AG09309 (cell line): ENCODE measurements at places on chromosomes 3 and 15.

- DNase-seq: no peak
Observed at GRCh38 chr3:160790726-160791125, 34.7 kb downstream of the PPM1L start.

DNA sequence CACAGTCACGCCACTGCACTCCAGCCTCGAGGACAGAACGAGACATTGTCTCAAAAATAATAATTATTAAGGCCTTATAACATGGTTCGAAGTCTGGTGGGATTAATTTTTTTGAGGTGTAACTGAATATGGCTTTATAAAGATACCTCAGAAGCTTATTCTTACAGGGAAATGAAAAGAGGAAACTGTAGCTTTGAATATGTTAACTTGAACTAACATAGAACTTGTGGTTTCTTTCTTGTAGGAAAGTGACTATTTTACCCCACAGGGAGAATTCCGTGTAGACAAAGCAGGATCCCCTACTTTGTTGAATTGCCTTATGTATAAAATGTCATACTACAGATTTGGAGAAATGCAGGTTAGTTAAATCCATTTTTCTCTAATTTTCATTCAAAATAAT is 96.3 kb downstream of the STT3B start:
- no peak for DNase-seq

GRCh38 chr3:160091441-160091840 is 102.8 kb downstream of the IL12A start:
- DNase-seq: no peak

DNA sequence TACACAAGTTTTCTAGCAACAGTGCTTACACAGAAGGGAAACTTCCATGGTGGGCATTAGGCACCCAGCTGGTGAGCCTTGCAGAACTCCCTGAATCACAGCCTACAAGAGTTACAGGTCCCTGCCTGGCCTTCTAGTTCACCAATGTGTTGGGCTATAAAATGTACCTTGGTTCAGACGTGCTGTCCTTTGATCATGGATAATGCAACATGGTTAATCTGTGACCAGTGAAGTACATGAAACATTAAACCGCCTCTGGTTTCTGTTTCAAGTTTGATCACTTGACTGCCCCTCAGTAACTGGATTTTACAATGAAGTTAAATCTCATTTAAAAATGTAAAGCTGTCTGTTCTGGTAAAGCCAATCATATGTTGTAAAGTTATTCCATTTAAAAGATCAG is 51.8 kb downstream of the FMN1 start:
- no peak for DNase-seq

GRCh38 chr15:62715946-62716345 is 326.6 kb upstream of the TPM1 start:
- no peak for DNase-seq

- no peak for DNase-seq
Observed at GRCh38 chr3:159441279-159441678, 547.4 kb upstream of the IL12A start.
